ENCODE measurements at places on chromosomes 4 and X. TPM values are rescaled to one million over a fixed set of nuclear protein-coding genes. Genes with fewer than 3 reads are reported as not detected.

Gene LANCL3
- total RNA-seq: not detected

Gene JCHAIN
- not detected for total RNA-seq

Gene GAGE12H
- total RNA-seq: not detected

Gene STOX2
- 2.1 TPM for total RNA-seq

Gene AFP
- 0.91 TPM for total RNA-seq

Gene MORC4
- total RNA-seq: 33.4 TPM

Gene OTUD6A
- total RNA-seq: not detected

Gene SPANXN3
- total RNA-seq: not detected

Gene RNF150
- 0.20 TPM for total RNA-seq

Gene NXF2B
- total RNA-seq: not detected

Gene DGKK
- total RNA-seq: not detected

Gene NAA11
- not detected for total RNA-seq

Gene CD38
- total RNA-seq: 12.5 TPM

Gene CAMK2D
- 12.6 TPM for total RNA-seq

Gene ASMTL
- total RNA-seq: 19.6 TPM

Gene PITX2
- total RNA-seq: 1.0 TPM

Gene ANAPC10
- total RNA-seq: 12.6 TPM

All from A549 treated with Mapracorat at 1 μM for 4 hours (cell line).